ENCODE measurements at places on chromosomes 7 and 10.
A peak's percentile ranks its signal among the peaks of the same experiment; 100 is the strongest.

- DNase-seq: no peak
These were observed 94.3 kb upstream of the AGBL3 start for GRCh38 chr7:134891696-134892678.

DNA sequence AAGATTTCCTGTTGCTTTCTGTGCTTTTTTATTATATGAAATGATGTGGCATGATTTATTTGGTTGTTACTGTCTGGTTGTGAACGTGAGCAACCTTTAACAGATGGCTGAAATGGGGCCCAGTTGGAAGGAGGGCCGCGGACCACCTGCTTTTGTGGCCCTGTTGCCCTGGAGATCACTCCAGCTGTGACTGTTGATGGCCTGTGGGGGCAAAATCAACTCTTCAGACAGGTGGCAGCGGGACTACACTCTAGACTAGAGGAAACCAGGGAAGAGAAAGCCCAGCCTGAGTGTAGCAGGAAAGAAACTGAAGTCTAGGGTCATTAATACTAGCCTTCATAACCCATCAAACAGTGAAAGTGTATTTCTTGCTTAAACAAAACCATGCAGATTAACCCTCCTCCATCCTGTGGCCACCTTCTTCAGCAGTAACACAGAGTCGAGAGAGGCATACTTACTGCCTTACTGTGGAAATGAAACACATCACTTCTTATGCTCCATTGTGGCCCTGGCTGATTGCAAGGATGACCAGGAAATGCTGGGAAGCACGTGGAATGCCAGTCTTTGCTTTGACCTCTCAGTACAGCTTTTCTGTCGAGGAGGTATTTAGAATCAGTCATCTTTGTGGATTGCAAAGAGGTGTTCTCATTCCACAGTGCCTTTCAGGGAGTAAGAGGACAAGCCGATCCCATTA, 80.5 kb downstream of the CCNY start:
- DNase-seq: no peak

- peak; percentile 69 for DNase-seq
These were observed 31.0 kb upstream of the ABCB4 start for GRCh38 chr7:87506246-87507180.

DNA sequence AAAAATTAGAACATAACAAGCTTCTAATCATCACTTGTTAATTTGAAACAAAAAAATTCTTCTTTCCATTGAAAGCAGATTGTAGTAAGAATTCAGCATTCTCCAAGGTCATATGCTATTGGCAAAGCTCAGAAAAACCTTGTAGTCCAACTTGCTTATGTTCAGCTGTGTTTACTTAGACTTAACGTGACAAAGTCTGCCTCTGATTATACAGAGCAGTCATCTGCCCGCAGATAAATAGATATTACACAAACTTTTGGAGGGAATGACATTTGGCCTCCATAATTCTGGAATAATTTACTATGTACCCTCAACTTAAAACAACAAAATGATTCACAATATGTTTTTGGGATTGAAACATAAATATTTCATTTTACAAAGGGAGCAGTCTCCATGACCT, 45.8 kb downstream of the MKX start:
- no peak for DNase-seq

- no peak for DNase-seq
These were observed 18.0 kb upstream of the FGL2 start for GRCh38 chr7:77217474-77218185.

- DNase-seq: no peak
These were observed 127.7 kb upstream of the AOAH start for GRCh38 chr7:36852017-36852416.

GRCh38 chr10:84715911-84716310, 387.5 kb downstream of the CCSER2 start:
- DNase-seq: peak; percentile 52

GRCh38 chr7:28200598-28200997, 20.0 kb upstream of the JAZF1 start:
- DNase-seq: peak; percentile 14

GRCh38 chr10:13730306-13730652, 143.5 kb downstream of the PRPF18 start:
- no peak for DNase-seq

DNA sequence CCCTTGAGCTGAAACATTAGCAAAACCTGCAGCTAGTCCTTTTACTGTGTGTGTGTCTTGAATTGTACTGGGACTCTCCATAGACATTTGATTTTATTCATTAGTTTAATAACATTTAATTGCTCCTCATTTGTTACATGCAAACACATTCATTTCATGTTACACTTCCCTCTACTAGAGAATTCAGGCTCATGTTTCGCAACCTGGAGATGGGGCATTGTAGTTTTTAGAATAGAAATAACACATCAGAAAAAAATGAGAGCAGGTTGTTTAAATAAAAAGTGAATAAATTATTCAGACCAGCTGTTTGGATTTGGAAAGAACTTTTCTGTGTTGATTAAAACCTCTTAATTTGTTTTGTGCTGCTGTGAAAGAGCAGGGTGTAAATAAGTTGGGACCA, 243.9 kb downstream of the ETV1 start:
- no peak for DNase-seq

GRCh38 chr7:24756545-24757352, 515 bp downstream of the GSDME start:
- DNase-seq: no peak

DNA sequence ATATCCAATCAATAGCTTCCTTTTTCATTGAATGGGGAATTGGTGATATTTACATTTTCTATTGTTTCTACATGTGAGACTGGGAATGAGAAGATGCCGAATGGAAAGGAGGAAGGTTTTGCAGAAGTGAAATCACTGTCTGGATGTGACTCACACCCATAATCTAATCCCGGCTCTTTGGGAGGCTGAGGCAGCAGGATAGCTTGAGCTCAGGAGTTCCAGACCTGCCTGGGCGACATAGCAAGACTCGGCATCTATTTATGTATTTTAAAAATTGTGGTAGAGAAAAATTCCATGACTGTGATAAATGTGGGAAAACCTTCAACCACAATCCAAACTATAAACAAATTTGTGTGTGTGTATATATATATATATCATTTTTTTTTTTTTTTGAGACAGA, 10.9 kb upstream of the FIS1 start:
- DNase-seq: no peak

DNA sequence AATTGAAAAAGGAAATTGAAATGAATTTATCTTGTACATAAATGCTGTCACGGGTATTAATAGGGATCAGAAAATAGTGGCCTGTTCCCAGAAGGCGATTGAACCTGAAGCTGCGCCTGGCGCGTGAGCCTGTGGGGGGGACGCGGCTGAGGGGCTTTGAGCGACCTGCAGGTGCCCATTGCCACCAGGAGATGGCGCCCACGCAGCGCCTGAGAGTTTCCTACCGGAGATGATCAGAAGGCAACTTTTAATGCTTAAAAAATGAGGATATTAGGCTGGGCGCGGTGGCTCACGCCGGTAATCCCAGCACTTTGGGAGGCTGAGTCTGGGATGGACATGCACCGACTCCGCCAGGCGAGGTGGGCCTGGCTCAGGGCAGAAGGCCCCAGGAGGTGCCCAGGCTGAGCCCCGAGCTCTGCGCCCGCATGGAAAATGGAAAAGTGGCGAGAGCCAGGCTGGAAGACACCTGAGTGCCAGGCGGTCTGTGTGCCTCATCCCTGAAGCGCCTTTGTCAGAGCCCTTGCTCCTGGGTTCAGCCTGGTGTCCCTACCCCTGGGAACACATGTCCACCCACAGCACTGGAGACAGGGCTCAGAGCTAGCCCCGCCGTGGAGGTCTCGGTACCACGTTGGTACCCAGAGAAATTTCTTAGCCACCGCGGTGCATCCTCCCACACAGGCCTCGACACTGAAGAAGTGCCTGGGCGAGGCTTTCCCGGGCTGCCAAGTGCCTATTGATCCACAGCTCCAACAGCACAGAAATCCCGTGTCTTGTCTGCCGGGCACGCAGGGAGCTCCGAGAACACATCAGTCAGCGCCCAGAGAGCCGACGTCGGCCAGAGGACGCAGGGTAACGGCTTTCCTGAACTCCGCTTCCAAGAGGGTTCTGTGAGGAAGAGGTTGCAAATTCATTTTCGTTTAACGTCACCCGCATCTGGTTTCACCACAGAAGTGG, 117.4 kb downstream of the INPP5A start:
- peak; percentile 75 for DNase-seq

- peak; percentile 91 for DNase-seq
These were observed 589 bp downstream of the LDB1 start for GRCh38 chr10:102119417-102120141.

DNA sequence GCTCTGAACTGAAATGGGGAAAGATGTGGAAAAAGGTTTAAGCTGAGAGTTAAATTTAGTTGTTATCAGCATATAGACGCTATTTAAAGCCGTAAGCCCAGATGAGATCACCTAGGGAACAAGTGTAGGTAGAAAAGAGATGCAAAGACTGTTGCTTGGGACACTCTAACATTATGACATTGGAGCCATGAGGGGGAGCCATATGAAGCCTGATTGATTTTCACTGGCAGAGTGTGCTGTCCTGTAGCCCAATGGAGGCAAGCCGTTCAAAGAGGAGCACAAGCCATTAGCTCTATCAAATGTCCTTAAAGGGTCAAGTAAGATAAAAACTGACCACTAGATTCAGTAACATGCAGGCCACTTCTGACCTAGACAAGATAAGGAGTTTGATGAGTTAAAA, 223.3 kb downstream of the TWIST1 start:
- DNase-seq: no peak

- DNase-seq: no peak
These were observed 267.9 kb downstream of the MAGI2 start for GRCh38 chr7:79185605-79186004.

DNA sequence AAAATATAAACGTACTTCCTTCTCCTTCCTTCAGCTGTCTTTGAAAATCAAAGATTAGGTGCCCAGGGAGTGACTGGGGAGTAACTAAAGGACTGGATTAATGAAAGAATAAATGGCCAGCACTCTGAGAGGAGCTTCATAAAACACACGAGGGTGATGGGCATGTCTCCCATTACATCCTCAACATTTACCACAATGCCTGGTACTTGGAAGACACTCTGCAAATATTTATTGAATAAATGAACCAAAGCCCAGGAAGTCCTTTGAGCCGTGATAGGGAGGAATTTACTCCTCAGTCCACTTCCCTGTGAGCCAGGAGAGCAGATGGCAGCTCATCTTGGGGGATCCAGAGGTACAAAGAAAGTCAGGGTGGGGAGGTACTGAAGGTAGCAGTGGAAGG, 96.3 kb downstream of the RAB11FIP2 start:
- no peak for DNase-seq
